Inflammatory macrophage (primary cell): ENCODE measurements at places on chromosomes 11 and 22.
A peak's percentile ranks its signal among the peaks of the same experiment; 100 is the strongest.

DNA sequence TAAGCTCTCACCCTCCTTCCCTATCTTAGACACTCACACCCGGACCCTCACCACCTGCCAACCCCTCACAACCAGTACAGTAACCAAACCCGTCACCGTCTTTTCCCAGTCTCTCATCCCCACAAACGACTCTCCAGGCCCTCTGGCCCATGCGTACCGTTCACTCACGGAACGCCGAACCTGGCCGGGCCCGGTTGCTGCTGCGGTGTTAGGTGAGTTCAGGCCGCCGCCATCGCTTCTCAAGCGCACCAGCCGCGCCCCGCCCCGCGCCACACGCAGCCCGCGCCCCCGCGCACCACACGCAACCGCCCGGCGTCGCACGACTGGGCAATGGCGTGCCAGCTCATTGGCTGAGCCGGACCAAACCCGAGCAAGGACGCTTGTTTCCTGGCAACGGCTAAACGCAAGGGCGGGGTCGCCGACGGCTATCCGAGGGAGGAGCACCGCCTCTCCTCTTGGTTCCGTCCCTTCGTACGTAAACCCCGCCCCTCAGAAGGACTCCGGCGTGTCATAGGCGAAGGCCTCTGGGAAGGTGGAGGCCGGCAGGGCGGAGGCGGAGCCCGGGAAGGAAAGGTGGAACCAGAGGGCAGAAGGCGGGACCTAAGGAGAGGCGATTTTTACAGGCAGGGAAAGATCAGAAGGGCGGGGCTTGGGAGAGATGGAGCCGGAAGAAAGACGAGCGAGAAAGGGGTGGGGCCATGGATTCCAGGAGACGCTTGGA is at the start of gene FHIP1B:
Gene FHIP1B, minus strand, starts transcription at position 250 of the 721 bp plus-strand sequence. CDS start 10,120 bp downstream, outside the sequence.
- peak; percentile 100 for DNase-seq

DNA sequence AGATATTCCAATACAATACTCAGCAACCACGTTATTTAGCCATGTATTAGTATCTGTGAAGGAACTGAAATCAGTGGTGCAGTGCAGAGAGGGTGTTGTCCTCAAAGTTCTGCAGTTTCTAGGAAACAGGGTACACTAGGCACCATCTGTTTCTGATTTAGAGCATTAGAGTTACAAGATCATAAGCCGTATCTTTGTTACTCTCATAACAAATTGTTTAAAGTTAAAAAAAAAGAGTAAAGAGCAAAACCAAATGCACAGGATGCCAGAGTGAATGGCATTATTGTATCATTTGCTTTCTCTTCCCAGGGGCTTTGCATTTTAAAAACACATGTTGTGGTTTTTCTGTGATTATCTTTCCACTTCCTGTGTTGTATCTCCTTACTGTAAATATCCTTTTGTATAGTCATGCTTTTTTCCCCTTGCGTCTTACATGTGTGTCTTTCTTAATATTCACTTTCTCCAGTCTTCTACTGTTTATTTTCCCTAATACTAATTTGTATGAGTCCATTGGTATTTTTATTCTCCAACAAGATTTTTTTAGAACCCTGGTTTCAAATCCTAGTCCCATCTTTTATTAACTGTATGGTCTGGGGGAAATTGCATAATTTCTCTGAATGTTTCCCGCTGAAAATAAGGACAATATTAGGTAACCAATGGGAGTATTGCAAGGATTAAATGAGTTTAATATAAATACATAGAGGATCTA is 15.2 kb upstream of the NUP160 start:
- DNase-seq: peak; percentile 35

GRCh38 chr22:46728470-46728869 is 9.6 kb downstream of the CERK start:
- no peak for DNase-seq

DNA sequence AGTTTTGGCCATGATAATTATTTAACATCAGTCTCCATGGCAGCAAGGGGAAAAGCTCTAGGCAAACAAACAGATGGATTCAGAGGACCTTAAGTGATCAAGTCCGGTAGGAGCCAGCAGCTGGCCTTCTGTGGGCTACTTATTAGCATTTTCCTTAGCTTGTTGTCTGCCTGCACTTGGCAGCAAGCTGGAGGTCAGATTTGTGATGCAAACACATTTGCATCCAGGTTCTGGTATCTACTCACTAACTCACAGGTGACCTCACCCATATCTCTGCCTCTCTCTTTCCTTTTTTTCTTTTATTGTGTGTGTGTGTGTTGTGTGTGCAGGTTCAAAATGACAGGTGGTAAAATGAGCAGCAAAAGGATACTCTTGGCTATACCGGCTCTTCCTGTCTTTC is 32.3 kb downstream of the ARHGAP42 start:
- no peak for DNase-seq

GRCh38 chr22:49777569-49778249 is 50.0 kb downstream of the BRD1 start:
- no peak for DNase-seq

DNA sequence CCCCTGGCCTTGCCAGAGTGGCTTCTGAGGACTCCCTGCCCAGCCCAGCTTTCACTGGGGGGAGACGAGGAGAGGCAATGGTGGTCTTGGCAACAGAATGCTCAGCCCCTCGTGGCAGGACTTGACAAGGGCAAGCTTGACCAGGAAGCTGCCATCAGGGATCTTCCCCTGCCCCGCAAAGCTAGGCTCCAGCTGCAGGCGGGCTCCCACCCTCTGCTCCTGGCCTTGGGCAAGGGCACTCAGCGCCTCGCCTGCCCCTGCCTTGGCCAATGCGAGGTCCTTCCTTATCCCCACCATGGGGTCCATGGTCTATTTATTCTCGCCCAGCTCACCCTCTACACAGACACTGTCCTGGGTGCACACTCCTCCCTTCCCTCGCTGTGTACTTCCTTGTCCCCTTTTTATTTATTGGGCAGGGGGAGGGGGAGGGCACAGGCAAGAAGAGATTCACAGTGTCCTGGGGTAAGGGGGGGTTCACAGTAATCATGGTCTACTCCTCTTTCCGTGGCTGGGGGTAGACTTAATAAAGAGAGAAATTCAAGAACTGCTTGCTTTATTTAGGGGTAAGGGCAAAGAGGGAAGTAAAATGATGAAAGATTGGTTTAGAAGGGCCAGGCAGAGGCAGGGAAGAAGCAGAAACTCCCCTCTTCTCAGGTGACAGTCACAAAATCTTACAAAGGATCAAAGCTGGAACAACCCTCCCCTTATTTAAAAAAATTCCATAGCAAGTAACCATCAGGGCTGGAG is 1.6 kb downstream of the GPHA2 start:
- DNase-seq: no peak

GRCh38 chr22:46319319-46319718 is 16.2 kb upstream of the TRMU start:
- DNase-seq: no peak

- DNase-seq: no peak
These were observed 44.0 kb downstream of the FEZ1 start for GRCh38 chr11:125452125-125452470.

DNA sequence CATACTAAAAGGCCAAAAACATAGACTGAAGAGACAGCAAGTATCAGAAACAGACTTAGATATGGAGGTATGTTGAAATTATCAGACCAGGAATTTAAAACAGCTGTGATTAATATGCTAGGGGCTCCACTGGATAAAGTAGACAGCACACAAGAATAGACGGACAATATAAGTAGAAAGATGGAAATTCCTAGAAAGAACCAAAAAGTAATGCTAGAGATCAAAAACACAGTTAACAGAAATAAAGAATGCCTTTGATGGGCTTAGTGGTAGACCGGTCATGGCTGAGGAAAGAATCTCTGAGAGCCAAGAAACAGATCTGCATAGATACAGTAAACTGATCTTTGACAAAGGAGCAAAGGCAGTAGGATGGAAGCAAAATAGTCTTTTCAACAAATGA is 250.2 kb downstream of the SWAP70 start:
- DNase-seq: no peak

DNA sequence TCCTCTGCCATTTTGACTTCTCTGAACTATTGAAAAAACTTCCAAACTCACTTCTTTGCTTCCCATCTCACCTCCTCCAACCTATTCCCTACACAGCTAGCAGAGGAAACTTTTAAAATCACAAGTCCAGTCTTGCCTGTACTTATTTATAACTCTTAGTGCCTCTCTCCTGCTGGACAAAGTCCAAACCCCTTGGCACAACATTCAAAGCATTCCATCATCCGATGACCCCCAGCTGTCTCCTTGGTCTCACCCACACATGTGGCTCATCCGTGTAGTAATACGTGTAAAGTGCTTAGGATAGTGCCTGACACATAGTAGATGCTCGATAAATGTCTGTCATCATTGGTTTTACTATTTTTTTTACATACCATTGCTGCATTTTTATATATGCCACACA is 101.4 kb downstream of the PARVA start:
- DNase-seq: no peak

DNA sequence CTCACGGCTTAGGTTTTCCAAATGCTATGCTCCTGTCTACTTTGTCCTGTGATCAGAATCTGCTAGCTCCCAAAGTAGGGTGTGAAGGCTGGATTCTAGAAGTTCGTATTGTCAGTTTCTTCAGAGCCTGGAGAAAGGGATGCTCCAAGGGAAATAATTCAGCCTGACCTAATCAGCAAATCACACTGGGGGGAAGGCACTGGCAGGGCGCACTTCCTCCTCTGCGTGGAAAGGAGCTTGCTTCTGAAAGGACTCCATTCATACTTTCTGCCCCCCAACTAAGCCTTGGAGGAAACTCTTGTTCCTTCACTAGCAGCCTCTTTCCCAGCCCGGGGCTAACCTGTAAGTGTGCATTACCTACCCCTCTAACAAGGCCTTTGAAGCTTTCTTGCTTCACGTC is 165.9 kb downstream of the NAV2 start:
- no peak for DNase-seq

GRCh38 chr11:88617226-88617625 is 279.7 kb upstream of the CTSC start:
- no peak for DNase-seq

DNA sequence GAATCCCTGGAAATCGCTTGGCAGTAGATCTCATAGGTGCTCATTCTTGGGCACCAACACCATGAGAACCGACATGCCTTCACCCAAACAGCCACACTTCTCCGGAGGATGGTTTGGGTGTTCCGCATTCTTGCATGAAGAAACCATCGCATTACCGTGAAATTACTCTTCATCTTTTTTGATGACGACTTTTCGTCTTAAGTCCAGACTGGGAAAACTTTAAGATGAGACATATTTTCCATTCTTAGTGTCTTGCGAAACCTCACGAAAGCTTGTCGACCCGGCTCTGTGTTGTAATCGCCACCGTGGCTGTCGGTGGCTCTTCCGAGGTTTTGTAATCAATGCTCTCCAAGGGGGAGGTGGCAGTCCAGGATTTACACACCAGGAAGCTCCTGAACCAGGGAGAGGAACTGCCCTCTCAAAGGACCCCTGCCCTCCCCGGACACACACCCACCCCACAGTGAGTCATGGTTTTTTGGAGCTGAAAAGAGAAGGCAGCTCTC is 1.7 kb downstream of the TOM1 start:
- DNase-seq: peak; percentile 97

DNA sequence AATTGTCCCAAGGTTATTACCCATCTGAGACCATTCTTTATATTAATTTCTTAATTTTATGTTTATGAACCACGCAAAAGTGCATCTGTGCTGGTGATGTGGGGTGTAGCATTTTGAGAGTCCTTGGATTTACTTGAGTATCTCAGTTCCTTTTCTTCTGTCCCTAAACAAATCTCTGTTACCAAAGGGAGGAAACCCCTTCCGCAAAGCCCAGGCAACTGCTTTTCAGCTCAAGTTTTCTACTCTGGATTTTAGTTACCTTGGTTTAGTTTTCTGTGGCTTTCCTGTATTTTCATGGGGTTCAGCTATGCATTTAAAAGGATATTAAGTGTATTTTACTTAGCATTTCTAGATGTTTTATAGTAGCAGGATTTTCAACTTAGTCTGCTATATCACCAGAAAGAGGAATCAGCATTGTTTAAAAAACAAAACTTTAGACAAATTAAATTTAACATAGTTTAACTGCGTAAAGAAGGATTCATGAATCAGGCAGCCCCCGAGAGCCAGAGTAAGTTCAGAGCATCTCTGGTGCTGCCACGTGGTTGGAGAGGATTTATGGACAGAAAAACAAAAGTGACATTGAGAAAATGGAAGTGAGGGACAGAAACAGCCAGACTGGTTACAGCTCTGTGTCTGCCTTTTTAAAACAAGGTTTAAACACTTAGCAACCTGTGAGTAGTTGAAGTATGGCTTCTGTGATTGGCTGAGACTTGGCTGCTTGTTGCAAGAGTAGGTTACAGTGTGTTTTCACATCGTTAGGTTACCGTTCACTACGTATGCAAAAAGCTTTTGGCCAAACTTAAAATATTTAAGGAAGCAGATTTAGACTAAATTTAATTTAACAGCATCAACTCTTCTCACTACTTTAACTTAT is 9.6 kb downstream of the ADM start:
- DNase-seq: peak; percentile 80

GRCh38 chr11:83118814-83119213 is 38.1 kb upstream of the PCF11 start:
- DNase-seq: no peak

DNA sequence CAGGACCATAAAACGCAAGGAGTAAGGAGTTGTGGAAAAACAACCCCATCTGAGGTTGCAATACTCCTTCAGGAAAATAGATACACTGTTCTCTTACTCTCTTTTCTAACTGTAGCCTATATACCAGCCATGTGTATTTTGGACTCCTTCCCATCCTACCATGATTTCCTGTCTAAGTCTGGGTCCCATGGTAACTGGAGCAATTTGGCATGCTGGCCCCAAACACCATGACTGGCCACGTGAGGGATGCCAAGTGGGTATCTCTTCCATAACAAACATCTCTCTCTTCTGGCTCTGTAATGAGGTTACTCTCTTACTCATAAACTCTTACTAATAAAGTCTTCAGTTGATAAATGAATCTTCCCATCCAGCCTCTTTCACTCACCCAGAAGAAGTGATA is 26.5 kb downstream of the ABTB2 start:
- no peak for DNase-seq

- DNase-seq: no peak
These were observed 1.7 kb downstream of the RASD2 start for GRCh38 chr22:35542157-35542938.

GRCh38 chr11:87039371-87039770 is 1.6 kb downstream of the TMEM135 start:
- DNase-seq: no peak
